ENCODE measurements at places on chromosomes 3 and 15.

GRCh38 chr3:98962951-98963350 is 61.5 kb upstream of the DCBLD2 start:
- DNase-seq = no peak

DNA sequence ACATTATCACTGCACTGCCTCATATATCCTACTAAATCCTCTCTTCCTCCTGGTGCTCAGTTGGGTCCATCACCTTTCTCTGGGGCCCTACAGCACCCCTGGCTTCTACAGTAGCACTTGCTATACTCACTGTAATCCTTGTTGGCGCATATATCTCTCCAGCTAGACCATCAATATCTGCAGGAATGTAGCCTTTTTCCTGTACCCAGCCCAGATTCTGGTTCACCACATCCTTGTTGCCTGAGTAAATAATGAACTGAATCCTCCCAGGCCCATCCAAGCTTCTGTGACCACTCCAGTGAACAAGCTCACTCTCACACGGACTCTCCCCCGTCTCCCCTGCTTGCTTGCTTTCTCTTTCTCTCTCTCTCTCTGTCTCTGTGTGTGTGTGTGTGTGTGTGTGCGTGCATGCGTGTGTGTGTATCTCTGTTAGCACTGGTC is 62.5 kb upstream of the LIPC start:
- DNase-seq = no peak

- DNase-seq = no peak
Observed at GRCh38 chr15:54280726-54281125, 302.5 kb downstream of the UNC13C start.

DNA sequence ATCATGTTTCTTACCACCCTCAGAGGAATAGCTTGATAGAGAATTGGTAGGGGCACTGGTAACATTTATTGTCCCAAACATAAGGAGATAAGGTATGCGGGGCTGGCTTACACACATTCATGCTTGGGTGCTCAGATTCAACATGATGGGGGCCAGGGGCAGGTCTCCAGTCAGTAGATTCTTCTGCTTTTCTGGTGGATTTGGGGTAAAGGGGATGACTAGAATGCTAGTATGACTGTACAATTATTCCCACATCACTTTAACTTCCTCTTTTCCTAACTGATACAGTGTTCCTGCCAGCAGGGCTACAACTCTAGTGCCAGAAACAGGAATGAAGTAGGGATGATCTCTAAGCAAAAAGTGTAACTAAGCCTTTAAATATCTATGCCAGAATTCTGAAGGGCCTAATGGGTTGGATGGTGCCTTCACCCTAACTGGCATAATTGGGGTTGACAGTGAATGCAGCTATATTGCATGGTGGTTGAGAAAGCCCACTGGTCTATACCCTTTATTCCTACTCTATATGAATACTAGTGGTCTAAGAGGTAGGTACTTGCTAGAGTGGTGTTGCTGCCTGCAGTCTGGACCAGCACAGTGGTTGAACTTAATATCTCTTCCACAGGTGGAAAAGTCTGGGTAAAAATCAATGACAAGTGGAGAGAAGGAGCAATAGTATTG is 117.4 kb downstream of the IL12A start:
- no peak for DNase-seq
